ENCODE measurements at places on chromosomes 7 and 10.

DNA sequence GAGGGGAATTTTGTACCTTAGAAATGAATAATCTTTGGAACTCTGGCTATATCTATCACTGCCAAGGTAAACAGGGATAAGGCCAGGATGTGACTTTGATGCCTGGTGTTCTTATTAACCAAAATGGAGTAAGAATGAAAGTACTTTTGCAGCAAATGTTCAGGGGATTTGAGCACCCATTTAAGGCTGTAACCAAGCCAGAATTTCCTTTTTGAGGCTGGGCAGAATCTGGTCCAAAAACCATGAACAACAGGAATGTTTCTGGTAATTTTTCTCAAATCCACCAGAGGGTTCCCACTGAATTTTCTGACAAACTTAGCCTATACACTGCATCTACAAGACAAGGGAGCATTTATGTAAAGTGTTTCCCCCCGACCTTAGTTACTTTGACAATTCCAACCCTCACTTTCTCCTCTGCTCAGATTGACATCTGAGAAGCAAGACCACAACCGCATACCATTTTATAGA, 120.6 kb downstream of the BAMBI start:
- DNase-seq: no peak

DNA sequence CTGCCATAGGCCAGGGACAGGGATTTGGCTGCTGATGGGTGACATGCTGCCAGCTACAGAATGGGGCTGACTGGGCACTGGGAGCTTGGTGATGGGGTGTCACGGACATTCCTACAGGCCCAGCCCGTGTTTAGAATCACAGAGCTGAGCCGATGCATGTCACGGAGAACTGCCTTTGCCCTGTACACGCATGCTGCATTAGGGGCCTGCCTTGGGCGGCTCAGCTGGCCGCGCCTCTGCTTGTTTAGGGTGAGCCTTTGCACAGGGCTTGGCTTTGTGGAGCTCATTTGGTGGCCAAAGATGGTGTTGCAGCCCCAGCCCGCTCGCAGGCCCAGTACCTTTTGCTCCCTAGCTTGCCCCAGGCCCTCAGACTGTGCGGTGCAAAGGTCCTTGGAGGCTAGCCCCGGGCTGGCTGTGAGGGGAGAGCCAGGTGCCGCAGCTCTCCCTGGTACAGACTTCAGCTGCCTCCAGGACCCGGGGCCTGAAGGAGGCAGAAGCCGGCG, 108.4 kb upstream of the BTBD16 start:
- peak; percentile 58 for DNase-seq

- no peak for DNase-seq
Measured at GRCh38 chr7:87476179-87476557, 688 bp upstream of the ABCB4 start.

GRCh38 chr10:77620731-77621130, 16.9 kb downstream of the KCNMA1 start:
- DNase-seq: no peak

GRCh38 chr7:55185941-55186609, 167.3 kb downstream of the EGFR start:
- no peak for DNase-seq

GRCh38 chr7:111864291-111864976, 302.1 kb upstream of the IMMP2L start:
- DNase-seq: no peak

DNA sequence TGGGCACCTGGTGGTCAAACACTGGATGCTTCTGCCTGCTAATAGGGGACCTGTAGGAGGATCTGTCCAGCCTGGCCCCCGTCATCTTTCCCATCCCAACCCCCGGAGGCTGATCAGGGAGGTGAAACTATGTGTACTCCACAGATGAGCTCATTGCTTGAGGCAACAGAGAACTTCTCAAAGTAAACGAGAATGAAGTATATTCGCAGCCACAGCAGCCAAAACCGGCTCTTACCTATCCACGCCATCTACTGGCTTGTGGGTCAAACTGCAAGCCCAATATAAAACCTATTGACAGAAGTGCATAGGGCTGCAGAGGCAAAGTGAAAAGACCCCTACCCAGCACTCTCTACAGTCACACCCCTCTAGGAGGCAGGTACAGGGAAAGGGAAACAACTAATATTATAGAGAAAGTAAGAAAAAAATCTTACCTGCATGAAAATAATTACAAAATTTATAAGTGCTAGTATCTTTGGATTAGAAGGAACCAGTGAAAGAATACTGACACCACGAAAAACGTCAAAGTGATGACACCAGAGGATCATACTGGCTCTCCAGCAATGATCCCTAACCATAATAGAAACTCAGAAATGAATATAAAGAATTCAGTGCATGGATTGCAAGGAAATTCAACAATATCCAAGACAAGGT, 973.5 kb downstream of the ANKRD7 start:
- peak; percentile 54 for DNase-seq

GRCh38 chr7:27647046-27647445, 15.6 kb downstream of the HIBADH start:
- DNase-seq: no peak

- no peak for DNase-seq
Measured at GRCh38 chr7:79927116-79927515, 207.5 kb upstream of the GNAI1 start.

DNA sequence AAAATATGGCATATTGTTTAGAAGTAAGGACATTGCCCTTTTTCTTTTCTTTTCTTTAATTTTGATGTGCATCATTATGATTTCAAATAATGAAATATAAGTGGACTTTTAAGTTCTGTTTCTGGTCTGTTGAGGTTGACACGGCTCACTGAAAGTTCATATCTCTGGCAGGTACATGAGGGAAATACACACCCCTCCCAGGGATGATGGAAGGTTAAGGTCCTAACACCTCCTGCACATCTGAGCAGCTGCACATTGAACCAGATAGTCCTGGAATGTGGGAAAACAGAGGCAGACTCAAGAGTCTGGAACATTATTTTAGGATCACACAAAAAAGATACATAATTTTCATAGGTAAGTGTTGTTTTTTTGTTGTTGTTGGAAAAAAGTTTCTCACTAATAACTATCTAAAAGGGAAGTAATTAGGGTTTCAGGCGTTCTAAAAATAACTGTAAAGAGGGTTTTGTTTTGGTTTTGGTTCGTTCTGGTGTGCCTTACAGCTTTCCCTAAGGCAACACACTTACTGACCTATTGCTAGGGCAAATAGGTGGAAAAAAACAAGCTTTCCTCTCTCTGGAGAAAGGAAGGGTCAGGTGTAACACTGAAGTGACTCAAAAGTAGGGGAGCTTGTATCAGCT, 201.2 kb upstream of the PRKCQ start:
- no peak for DNase-seq

DNA sequence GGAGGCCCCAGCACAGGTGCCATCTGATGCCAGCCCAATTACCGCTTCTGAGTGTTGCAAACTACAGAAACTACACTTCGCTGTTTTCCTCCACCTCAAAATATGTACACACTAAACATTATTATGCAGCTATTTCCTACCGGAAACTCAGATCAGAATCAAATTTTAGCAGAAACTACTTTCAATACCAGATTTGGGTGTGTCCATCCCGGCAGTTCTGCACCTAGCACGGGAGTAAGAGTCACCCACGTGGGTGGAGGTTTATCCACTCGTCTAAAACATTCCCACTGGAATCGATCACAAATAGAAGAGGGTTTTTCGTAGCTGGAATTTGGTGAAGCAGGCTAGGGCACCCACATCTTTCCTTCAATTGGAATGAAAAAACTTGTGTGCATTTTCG, 214.4 kb upstream of the PRKCQ start:
- no peak for DNase-seq

DNA sequence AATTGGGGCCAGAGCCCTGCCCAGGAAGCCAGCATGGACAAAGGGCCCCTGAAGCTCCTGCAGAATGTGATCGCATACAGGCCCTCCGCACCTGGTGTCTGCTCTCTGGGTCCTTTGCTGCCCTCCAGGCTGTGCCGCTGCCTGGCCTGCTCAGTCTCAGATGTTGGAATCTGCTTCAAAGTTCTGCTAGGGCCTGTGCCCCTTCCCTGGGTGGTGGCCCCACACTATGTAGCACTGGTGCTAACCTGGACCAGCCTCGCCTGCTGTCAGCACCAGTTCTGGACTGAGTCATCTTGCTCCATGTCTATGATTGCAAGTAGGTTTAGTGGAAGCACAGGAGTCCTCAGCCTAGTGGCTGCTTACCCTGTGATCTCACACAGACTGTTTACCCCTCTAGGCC, 6.3 kb downstream of the MAT1A start:
- DNase-seq: no peak

- no peak for DNase-seq
Measured at GRCh38 chr10:124321433-124322089, 97.2 kb downstream of the OAT start.

- DNase-seq: peak; percentile 57
Measured at GRCh38 chr7:43244784-43245183, 132.3 kb downstream of the HECW1 start.

GRCh38 chr10:3057946-3058345, 9.4 kb upstream of the PFKP start:
- DNase-seq: no peak

DNA sequence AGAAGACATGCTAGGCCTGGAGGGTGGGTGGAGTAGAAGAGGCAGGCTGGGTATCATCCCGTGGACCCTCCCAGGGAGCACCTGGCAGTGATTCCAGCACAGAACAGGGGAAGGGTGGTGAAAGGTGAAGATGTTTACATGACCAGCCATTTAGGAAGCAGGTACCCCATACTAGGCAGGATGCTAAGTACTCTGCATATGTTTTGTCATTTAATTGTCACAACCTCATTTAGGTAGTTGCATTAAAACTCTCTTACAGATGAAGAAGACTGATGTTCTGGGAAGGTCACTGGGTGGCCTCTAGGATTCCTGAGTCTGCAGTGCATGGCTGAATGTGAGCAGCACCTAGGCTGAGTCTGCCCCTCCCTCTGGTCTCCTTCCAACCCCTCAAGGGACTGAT, 15.2 kb downstream of the ITPRIP start:
- DNase-seq: no peak

GRCh38 chr7:11830582-11831155, 1.3 kb downstream of the THSD7A start:
- no peak for DNase-seq

- no peak for DNase-seq
Measured at GRCh38 chr10:60315311-60315710, 74.4 kb downstream of the ANK3 start.

- no peak for DNase-seq
Measured at GRCh38 chr10:71084818-71085126, 127.6 kb upstream of the UNC5B start.

DNA sequence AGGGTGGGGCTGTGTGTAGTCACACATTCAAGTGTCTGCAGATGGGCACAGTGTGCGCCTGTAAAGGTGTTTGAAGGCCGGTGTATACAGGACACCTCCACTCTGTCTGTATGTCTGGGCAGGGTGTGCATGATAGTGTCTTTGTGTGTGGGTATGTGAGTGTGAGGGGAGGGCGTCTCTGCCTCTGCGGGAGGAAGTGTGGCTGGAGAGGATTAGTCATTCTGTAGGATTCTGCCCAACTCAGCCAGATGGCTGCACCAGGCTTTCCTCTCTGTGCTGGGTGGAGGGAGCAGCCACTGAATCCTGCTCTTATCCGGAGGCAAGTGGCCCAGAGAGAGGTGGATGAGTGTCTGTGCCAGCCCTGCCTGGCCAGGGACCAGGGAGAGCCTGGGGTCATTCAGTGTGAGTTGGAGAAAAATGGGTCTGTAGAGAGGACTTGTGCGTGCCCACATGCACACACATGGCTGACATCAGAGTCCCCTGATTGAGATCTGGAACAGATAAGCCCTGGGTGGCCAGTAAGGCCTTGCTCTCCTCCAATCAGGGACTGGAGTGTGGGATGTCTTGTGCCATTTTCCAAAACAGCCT, 1.7 kb downstream of the SFXN3 start:
- peak; percentile 87 for DNase-seq

- no peak for DNase-seq
Measured at GRCh38 chr7:38123494-38123893, 54.6 kb upstream of the STARD3NL start.

- no peak for DNase-seq
Measured at GRCh38 chr10:43166880-43167497, 28.7 kb downstream of the CSGALNACT2 start.

DNA sequence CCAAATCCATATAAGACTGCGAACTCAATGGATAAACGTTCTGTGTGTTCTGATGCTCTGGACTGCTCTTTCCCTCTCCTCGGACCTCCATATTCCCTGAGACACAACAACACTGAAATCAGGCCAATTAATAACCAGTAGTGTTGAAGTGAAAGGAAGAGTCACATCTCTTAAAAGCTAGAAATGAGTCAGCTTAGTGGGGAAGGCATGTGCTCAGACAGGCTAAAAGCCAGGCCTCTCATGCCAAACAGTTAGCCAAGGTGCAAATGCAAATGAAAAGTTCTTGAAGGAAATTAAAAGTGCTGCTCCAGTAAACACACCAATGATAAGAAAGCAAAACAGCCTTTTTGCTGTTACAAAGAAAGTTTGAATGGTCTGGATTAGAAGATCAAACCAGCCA, 29.3 kb downstream of the TNS3 start:
- no peak for DNase-seq

DNA sequence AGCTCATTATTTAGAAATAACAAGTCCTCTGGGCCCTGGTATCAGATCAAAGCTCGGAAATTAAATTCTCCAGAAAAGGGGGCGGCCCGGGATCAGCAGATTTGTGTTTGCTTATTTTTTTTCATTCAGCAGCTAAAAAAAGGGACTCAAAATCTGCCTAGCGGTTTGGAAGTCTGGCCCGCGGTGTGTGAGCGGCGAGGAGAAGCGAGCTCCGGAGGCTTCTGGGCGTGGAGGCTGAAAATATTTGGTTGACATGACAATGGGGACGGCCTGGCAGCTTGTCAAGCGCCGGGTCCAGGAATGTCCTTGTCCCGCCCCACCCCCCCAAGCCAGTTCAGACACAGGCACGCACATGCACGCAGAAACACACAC, 43.4 kb downstream of the FOXL3 start:
- DNase-seq: no peak

DNA sequence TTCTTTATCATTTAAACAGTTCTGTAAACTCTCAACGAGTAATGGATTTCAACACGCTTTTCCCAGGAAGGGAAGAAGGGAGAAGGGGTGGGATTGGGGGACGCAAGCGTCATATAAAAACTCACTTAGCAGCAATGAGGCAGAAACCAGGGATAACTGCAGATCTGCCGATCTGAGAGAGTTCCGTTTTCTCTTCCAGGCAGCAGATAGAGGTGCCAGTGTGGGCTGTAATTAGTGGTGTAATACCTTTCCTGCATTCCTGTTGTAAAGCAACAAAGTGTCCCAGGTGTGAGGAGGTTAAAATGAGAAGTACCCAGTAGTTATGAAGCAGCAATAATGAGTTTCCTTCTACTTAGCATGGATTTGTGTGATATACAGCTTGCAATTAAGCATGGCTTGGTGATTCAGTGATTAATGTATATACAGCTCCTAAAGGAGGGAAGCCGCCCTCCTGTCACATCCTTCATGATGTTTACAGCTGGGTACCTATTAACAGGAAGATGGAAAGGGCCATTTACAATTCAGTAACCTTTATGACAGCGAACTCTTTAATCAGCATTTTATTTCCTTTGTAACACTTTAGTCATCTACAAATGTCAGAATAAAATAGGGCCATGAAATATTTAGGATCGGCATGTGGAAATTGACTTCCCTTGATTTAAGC, 271.9 kb downstream of the LRMDA start:
- no peak for DNase-seq

All from WERI-Rb-1 (cell line).